ENCODE measurements at places on chromosomes 1 and 21.

DNA sequence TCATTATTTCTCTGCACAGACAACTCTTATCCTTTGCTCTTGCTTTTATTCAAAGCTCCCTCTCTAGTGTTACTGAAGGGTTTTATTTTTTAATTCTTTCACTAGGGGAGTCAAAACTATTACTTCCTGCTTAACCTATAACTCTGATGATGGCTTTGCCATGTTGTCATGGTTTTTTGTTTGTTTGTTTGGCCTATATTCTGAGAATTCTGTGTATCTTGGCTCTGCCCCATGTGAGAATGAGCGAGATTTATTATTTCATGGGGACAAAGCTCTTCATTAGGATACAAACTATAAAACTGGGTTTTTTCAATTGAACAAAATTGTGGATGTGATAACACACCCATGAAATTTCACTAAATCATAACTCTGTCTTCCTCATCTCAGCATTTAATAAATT, 190.5 kb upstream of the C1orf105 start:
- DNase-seq = no peak

DNA sequence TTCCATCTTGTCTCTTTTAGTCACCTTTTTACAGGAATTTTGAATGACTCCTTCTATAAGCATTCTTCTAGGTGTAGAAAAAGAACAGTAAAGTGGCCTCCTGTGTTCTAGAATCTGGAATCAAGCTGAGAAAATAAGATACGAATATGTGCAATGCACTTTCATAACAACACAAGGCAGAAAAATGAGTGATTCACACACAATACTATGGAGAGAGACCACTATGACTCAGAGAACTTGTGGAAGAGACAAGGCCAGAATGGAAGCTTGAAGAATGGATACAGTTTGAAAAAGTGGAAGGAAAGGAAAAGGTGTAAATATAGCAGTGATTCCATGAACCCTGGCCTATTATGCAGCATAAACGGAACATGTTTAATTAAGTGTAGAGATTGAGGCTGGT, 57.1 kb upstream of the SAMSN1 start:
- DNase-seq = no peak

- DNase-seq = no peak
Observed at GRCh38 chr21:43270800-43271301, 102.0 kb downstream of the CRYAA start.

DNA sequence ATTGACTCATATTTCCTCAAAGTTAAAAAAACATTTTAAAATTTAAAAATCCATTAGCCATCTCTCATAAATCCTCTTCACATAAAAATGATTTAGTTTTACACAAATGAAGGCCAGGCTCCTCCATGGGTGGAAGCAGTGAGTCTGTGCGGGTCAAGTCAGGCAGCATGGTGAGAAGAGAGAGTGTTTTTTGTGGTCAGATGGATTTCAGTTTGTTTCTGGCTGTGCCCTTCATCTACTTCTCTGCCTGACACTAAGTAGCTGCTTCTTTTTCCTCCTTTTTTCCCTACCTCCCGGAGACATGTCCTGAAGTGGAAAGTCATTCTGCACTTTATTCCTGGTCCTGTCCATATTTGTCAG, 10.3 kb downstream of the PLA2G4A start:
- DNase-seq = no peak

DNA sequence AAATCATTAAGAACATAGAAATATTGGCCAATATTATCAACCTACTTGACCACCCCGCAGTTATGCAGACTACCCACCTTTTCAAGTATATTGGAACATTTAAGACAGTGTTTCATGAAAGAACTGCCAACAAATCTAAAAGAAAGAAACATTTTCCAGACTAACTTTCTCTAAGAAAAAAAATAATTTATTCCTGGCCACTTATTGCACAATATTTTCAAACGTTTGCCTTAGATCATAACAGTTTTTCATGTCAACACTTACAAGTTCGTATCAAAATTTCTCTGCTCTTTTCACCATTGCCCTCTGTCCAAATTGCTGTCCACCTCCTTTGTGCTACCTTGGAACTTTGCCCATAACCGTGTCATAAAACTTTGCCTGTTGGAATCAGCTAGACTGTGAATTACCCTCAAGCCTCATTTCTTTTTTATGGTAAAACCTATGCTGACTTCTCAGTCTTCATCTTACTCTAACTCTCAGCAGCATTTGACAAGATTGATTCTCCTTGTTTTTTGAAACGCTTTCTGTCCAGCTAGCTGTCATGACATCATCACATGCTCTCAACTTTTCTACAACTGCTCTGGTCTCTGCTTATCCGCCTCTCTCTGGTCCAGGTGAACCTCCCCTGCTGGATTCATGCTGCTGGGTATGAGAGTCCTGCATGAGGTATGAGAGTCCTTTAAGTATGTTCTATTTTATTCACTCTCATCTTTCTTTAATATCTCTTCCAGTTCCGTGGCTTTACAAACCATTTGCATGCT, 92.8 kb upstream of the CHRM3 start:
- DNase-seq = no peak

DNA sequence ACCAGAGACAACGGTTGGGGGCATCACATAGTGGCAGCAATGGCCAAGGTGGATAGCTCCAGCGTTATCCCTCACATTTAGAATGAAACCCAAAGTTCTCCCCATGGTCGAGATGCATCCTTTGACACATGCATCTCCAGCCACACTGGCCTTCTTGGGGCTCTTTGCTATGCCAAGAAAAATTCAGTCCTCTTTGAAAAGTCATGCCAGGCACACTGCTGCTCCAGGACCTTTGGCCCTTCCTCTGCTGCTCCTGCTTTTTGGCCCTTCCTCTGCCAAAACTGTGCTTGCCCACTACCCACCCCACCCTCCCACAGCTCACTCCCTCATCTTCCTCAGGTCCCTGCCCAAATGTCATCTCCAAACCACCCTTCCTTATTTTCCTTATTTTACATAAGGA, 106.4 kb downstream of the C1orf94 start:
- no peak for DNase-seq

All from esophagus squamous epithelium (tissue), 5 donors.